Stimulated activated CD8-positive, alpha-beta memory T cell treated with anti-CD3 and anti-CD28 coated beads, Interleukin-4, amount 100 ng/mL, for 1 hour (primary cell): ENCODE measurements at places on chromosomes 6 and 20.

DNA sequence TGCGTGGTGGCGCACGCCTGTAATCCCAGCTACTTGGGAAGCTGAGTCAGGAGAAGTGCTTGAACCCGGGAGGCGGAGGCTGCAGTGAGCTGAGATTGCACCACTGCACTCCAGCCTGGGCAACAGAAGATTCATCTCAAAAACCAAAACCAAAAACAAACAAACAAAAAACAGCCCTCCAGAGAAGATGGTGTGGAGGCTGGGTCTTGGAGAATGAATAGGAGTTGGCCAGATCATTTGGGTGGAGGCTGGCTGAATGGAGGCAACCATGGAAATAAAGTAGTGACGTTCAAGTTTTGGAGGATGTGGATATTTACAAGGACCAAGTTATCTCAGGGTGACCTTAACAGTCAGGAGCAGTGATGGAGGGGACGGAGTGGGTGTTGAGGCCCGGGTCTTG lies 24.7 kb downstream of the HIVEP1 start:
- DNase-seq: no peak

DNA sequence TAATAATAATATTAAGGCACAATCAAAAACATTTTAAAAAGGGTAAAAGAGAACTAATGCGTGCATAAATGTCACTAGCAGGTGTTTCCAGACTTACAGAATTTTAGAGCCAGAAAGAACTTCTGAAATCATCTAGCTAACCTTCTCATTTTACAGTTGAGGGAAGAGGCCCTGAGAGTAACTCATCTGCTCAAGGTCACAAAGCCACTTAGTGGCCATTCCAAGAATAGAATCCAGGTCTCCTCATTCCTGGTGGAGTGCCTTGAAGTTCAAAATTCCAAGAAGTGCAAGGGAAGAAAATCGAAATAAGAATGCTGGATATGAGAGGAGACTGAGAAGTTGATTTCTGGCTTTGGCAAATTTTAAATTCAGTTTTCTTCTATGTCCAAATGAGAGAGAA lies 3.2 kb upstream of the KIAA0408 start:
- DNase-seq: no peak

DNA sequence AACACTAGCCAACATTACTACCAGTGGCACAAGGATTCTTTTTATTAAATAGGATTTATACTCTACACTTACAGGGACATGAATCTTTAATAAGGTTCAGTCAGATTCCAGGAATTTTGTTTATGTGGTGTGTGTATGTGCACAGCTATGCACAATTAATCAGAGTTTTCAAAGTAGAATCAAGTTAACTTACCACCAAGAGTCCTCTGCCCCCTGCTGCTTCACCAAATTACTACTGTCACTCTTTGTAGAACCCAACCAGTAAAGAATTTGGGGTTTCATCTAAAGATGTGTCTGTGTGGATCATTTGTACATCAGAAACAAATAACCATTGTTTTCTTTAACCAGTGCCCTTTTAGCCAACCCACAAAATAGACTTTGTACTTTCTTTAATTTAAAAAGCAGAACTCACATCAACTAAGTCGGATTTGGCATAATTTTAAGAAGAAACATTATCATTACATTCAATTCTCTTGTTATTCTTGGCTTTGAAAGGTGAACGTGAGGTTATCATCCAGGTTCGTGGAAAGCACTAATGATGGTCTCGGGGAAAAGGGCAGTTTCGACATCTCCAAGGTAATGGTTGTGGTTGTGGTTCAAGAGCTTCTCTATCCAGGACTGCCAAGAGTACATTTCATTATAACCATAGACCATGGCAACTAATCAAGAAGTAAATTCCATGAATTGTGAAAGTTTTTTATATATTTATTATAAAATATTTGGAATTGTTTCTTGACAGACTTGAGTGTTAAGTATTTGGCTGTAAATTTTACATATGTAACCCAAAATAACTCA lies 514.3 kb upstream of the ID4 start:
- DNase-seq: no peak

DNA sequence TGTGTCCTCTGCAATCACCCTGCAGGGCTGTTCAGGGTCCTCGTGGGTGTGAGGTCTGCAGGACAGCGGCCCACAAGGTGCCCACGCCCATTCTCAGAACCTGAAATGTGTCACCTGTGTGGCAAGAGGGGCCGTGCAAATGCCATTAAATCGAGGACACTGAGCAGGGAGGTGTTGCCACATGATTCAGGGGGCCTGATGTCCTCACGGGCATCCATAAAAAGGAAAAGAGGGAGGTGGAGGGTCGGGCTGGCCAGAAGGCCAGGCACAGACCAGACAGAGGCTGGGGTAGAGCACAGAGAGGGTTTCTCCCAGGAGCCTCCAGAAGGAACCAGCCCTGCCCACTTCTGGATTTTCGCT lies 239.6 kb downstream of the ERMARD start:
- no peak for DNase-seq

GRCh38 chr20:1299522-1299921 lies 29.4 kb downstream of the SDCBP2 start:
- DNase-seq: no peak

- no peak for DNase-seq
Observed at GRCh38 chr20:10649080-10649796, 24.6 kb downstream of the JAG1 start.

DNA sequence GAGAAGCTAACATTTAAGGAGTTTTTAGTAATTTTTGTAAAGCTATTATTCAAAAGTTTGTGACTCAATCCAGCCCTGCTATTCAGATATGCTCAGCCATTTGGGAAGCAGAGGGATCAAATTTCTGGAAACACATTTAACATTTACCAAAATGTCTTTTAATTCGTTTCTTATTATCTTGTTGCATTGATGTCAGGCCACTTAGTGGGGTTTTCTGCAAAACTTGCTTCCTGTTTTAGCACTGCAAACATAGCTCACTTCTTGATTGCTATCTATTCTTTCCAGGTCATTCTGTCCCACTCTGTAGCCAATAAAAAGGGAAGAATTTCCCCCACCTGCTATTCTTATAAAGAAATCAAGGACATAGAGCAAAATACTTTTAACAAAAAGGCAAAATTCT lies 176.9 kb upstream of the SUPT3H start:
- no peak for DNase-seq

GRCh38 chr6:2232445-2232844 lies 13.0 kb downstream of the GMDS start:
- DNase-seq: no peak

GRCh38 chr20:17959257-17959627 lies 9.4 kb downstream of the SNX5 start:
- DNase-seq: no peak

- no peak for DNase-seq
Observed at GRCh38 chr20:26276554-26277210, 580.0 kb upstream of the ZNF337 start.

DNA sequence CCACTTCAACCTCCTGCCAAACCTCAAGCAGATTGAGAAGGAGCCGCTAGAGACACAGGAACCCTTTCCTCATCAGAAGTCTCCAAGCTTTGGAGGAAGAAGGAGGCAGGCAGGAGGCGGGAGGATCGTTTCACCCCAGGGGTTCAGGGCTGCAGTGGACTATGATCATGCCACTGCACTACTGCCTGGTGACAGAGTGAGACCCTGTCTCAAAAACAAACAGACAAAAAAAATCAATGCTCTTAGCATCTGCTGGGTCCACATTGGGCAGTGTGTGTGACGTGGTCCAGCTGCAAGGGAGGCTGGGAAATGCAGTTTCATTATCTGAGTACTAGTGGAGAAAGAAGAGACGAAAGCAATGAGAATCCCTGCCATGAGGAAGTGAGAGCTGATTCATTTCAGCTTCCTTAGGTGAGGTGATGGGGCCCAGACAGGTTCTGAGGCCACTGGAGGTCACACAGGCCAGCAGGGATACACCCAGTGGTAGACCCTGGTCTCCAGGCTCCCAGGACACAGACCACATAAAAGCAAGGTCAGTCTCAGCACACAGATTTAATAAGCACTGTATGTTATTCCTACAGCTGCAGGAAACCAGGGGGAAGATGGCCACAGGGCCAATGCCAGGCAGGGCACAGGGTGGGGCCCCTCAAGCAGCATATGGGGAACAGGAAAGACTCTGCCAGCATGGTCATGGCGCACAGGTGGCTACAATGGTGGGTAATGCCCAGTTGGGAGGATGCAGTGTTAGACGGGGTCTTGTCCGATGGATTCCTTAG lies 4.3 kb downstream of the GFRA4 start:
- DNase-seq: no peak

- no peak for DNase-seq
Observed at GRCh38 chr6:53917464-53917842, 122.6 kb downstream of the LRRC1 start.

GRCh38 chr6:45163952-45164766 lies 164.0 kb upstream of the RUNX2 start:
- DNase-seq: no peak

GRCh38 chr6:24950218-24950941 lies 14.6 kb upstream of the RIPOR2 start:
- DNase-seq: no peak

DNA sequence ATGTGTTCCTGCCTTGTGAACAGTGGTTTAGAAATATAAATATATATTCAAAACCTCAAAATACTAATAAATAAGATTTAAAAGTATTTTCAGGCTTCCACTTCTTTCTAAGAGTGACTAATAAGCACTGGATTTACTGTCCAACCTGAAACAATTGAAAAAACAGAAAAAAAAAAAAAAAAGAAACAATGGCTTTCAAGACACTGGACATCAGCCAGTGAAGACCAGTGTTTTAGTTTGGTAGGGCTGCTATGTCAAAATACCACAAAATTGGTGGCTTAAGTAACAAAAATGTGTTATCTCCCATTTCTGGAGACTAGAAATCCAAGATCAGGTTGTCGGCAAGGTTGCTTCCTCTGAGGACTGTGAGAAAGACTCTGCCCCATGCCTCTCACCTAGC lies 101.4 kb upstream of the PDE7B start:
- no peak for DNase-seq

DNA sequence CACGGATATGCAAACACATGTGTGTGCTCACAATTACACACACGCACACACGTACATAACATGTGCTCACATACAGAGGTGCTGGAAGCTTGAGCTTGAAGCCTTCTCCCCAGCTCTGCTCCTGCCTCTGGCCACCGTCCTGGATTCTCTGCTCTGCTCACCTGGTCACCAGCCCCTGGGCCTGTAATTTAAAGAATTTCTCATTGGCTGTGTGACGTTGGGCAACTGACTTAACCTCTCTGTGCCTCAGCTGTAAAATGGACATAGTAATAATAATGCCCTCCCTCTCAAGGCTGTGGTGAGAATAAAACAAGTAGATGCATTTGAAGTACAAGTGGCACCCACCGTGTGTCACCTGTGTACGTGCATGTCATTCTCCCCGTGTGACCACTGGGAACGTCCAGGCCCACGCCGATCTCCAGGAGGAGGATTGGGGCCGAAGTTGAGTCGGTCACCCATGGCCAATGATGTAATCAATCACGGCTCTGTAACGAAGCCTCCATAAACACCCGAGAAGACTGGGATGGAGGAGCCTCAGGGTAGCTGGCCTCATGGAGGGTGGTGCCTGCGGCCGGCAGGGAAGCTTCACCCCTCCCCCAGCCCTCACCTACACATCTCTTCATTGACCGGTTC lies 160.9 kb upstream of the AFDN start:
- no peak for DNase-seq

DNA sequence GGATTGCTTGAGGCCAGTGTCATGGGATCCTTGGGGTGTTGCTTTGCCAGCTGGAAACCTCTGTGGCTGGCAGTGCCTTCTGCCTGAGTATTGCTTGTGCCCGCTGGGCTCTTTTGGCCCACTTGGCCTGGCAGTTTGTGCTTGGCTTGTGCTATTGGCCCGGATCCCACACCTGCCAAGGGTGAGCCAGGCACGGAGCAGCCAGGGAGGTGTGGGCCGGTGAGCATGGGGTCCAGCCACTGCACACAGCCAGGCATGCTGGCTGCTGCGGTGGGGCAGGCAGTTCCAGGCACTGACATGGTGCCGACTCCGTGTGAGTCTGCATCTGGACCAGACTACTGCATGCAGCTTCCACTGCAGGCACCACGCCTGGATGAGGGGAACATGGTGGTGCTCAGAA lies 62.5 kb upstream of the SYNCRIP start:
- no peak for DNase-seq

DNA sequence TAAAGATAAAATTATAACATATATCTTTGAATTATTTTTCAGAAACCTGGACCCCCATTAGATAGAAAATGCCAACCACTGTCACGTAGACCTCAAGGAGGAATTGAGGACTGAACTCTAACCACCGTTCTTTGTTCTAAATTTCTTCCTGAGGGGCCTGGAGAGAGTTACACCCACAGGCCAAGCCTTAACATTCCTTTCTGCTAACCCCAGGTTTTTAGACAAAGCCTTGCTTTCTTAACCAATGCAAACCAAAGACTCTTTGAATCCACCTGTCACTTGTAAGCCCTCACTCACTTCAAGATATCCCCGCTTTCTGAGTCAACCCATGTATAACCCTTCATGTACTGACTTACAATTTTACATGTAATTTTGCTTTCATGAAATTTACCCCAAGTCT lies 41.0 kb downstream of the SNX14 start:
- DNase-seq: no peak

GRCh38 chr6:83974409-83975050 lies 59.0 kb upstream of the MRAP2 start:
- DNase-seq: no peak

DNA sequence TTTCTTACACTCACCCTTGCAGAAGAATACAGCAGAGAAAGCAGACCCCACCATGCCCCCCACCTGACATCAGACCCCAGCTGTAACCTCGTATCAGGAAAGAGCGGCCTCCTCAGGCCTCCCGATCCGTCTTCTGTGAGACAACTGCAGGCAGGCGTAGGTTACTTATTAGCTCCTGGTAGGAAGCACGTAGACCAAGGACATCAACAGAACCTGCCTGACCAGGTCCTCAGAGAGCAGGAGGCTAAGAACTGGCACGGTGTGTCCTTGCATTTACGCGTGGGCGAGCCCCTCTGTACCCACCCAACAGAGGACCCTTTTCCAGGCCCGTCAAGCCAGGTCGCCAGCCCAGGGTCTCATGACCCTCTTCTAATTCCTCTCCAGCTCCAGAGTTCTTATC lies 51.0 kb downstream of the ABHD12 start:
- no peak for DNase-seq

DNA sequence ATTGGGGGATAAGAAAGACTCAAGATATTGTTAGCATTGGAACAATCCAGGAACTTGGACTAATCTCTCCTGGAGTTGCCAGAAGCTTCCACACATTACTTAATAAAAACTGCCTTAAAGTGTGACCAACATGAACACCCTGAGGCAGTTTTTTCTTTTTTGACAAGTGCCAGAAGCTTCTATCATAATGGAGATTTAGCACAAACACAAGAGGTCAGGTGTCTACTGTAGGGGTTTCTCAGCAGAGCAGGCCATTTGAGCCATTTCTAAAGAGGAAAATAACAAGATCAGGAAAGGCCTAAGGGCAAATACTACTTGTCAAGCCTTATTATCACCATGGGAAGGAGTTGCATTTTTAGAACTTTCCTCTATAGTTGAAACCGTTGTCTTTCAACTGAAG lies 361.5 kb downstream of the EPM2A start:
- no peak for DNase-seq

GRCh38 chr6:139161817-139162284 lies 27.0 kb downstream of the HECA start:
- no peak for DNase-seq

GRCh38 chr6:16473184-16473907 lies 235.0 kb downstream of the GMPR start:
- DNase-seq: no peak
